ENCODE measurements at places on chromosomes 5 and 9. TPM values are rescaled to one million over a fixed set of nuclear protein-coding genes. Genes with fewer than 3 reads are reported as not detected.

Gene CCDC171
- 4.5 TPM for total RNA-seq

Gene CCL21
- total RNA-seq: not detected

Gene FBP2
- total RNA-seq: not detected

Gene ZNF454
- 1.7 TPM for total RNA-seq

Gene DOCK8
- 0.89 TPM for total RNA-seq

Gene STPG3
- total RNA-seq: not detected

Gene SMIM3
- 44.7 TPM for total RNA-seq

Gene CCL19
- total RNA-seq: not detected

Gene MYO10
- total RNA-seq: 39.6 TPM

Gene PTTG1
- 119 TPM for total RNA-seq

Gene FGF10
- total RNA-seq: 0.89 TPM

Data from uterine smooth muscle cell (primary cell).